ENCODE measurements at places on chromosomes 4 and X. TPM values are rescaled to one million over a fixed set of nuclear protein-coding genes. Genes with fewer than 3 reads are reported as not detected.
A peak's percentile ranks its signal among the peaks of the same experiment; 100 is the strongest.

- DNase-seq, result no peak
Measured at GRCh38 chr4:109887071-109887470, 25.6 kb upstream of the EGF start.

DNA sequence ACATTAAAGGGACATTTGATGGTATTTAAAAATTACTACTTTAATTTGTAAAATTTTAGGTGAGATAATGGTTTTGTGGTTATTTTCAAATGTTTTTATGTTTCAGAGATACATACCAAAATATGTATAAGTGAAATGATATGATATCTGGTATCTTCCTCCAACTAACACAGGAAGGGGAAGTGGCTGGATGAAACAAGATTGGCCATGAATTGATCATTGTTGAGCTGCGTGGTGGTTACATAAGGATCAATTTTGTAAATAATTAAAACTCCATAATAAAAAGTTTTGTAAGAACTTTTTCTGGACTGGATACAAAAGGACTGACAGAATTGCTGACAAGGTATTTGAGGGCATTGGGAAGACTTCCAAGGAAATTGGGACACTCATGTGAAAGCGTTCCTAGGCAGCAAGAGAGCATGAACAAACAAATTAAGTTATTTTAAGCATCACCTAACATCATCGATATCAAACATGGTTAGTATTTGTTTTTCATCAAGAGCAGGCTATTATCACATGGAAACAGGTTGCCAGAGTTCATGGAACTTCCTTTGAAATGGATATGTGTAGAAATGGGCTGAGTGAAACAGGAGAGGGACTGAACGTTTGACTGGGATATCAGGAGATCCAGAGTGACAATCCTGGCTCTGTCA is 4.4 kb upstream of the PGM2 start:
- no peak for DNase-seq

DNA sequence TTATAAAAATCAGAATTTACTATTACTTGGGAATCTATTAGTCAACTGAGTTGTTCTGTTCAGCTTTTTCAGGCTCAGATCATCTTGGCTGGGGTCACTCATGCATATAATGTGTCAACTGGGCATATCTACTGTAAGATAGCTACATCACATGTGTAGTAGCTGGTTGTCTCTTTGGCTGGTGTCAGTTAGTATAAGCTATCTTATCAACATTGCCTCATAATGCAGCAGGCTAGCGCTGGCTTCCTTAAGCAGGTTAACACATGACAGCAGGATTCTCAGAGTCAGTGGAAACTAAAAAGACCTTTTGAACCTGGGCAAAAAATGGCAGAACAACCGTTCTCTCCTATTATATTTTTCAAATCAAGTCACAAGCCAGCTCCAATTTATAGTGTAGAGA is 378.3 kb upstream of the PCDH10 start:
- DNase-seq, result no peak

GRCh38 chrX:24563291-24564010 is 83.7 kb downstream of the PCYT1B start:
- no peak for DNase-seq

Gene GABRG1
- total RNA-seq, result 0.24 TPM

DNA sequence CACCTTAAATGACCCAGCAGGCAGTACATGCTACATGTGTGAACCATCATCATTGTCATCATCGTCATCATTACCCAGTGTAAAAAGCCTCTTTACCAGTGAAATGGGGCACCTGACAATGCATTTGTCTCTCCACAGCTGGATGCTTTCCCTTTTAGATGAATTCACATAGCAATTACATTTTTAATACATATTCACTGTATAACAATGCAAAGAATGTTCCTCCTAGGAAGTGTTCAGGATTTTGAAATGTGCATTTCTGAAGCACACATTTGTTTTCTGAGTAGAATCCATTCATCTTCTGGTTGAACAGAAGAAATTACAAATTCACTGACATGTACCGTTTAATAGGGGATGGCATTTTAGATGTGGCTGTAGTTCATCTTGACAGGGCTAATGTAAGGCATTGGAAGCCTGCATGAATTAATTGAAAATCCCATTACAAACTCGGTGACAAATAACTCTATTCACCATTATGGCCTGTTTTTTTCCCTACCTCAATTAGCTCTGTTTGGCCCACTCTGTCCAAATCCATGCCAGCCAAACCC is 111.1 kb downstream of the SH3RF1 start:
- DNase-seq, result no peak

DNA sequence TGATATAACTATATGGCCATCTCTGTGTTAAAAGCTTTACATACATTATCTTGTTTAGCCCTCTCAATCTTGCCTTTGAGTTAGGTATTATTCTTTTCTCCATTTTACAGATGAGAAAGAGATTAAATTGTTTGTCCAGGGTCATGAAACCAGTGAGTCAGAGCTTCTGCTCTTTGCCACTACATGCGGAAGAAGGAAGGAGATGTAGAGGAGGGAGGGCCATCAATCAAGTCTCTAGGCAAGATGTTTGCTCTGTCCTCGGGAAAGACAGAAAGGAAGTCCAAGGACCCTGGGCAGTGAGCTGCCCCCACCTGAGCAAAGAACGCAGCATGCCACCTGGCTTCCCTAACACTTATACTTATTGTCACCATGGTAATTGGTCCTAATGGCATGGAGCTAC is 133.7 kb upstream of the IL1RAPL2 start:
- DNase-seq, result no peak

Gene EDNRA
- total RNA-seq, result 12.3 TPM

DNA sequence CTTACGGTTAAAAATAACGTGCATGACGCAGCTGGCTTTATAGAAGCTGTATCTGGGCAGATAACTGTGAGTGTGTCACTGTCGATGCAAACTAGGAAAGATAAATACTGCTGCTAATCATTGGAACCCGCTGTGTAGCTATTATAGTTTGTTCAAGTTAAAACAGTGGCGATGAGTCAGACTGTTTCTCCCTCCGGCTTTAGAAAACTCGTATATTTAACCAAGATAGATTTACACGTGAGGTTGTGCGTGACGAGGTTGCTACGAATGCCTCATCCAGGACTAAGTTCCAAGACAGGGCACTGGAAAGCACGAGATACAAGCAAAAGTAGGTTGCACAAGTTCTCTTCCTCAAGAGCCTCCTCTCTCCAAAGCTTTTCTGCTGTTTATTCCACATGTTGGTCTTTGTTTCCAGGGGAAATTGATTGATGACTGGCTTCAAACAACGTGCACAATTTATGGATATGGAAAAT is 270.7 kb downstream of the FBXW7 start:
- DNase-seq, result no peak

- peak; percentile 47 for DNase-seq
Measured at GRCh38 chrX:9577555-9577954, 112.7 kb downstream of the TBL1X start.

Gene TCEAL7
- total RNA-seq, result 1.3 TPM

DNA sequence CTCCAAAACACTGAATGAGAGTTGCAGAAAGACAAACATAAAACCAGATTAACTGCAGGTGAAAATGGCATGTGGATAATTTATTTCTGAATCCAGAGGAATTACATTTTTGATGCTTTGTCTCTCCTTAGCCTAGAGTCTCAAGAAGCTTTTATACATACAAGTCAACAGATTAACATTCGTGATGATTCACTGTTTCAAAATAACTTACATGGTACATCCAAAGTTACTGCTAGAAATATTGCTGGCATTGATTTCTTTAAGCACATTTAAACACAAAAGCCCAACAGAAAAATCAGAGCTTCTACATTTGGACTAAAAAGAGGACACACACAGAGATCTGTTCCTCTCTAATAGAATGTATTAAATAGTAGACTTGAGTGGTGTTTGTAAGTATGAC is 105.6 kb downstream of the AMELX start:
- DNase-seq, result no peak

- no peak for DNase-seq
Measured at GRCh38 chr4:106358899-106359298, 9.7 kb downstream of the GIMD1 start.

Gene PRRG1
- 3.1 TPM for total RNA-seq
